ENCODE measurements at places on chromosomes 1 and 21.

GRCh38 chr21:34260277-34261008 is 103.4 kb upstream of the KCNE2 start:
- no peak for DNase-seq

- no peak for DNase-seq
Observed at GRCh38 chr1:62240651-62241370, 46.2 kb downstream of the L1TD1 start.

DNA sequence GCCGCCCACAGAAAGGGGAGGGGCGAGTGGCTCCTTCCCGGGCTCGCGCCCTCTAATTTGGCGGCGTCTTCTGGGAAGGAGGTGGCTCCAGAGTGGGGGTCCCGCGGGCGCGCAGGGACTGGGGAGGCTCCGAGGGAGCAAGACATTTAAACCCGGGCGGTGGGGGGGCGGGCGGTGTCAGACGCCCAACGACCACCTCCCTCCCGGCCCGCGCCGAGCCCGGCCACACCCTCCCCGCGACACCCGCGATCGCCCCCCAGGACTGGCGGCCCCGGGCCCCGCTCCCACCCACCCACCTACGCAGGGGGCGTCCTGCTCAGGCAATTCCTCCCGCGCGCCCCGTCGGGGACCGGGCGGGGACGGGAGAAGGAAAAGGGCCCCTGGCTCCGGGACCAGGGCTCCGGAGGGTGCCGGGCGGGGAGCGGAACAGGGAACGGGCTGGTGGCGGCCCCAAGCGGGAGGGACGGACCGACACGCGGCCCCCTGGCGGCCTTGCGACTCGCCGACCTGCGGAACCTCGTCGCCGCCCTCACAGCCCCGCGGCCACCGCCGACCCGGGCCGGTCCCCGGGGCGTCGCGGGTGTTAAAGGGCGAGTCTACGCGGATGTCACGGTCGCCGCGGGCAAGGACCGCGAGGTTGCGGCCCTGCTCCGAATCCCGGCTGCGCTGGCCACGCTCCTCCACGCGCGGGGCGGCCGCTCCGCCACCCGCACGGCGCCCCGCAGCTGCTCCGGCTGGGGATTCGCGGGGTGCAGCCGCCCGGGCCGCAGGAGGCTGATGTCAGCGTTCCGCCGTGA is 94.0 kb upstream of the FMN2 start:
- DNase-seq, result no peak

DNA sequence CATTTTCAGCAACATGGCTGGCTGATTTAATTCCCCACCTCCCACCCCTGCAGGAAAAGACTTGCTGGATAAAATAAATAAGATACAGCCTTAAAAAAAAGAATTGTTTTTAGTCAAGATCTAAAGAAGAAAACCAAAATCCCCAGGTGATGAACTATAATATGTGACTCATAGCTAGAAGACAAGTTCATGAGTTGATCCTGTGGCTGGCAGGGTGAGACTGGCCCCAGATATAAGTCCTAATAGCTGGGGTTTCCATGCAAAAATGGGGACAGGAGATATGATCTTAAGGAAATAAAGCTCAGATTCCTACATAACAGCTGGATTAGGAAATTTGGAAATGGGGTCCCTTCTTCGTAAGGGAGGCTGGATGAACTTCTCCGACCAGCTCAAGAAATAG is 21.9 kb upstream of the RGSL1 start:
- DNase-seq, result no peak

- peak; percentile 25 for DNase-seq
Observed at GRCh38 chr1:116574581-116575291, 3.9 kb upstream of the CD58 start.

- DNase-seq, result no peak
Observed at GRCh38 chr21:40752125-40752524, 94.8 kb downstream of the DSCAM start.

- no peak for DNase-seq
Observed at GRCh38 chr1:147579532-147579931, 38.2 kb downstream of the BCL9 start.

- DNase-seq, result no peak
Observed at GRCh38 chr21:34589511-34590282, 25.2 kb downstream of the RCAN1 start.

DNA sequence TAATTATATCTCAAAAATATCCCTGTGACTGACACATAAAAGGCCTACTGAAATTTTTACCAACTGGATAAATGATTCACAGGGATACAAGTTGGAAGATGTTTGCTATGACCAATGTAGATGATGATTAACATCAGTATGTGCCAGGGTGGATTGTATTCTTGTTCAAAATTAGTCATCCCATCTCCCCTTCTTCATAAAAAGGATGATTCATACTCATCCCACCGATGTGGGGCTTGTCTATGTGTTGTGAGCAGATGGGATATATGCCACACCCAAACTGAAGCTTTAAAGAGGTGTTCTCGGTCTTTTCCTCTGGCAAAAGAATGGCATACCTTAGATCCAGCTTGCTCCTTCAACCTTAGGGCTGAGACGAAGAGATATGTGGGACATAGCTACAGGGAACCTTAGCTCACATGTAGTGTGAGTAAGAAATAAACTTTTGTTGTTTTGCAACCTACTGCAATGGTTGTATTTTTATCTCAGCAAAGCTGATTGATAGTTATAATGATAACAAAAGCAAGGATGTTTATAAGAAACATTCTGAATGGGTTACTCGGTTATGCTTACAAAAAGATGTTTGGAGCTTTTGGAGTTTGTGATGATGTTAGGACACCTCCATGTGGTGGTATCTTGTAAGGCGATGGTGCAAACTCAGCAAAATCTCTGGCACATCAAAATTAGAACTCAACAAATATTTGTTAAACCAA is 29.4 kb downstream of the SPATA17 start:
- no peak for DNase-seq

- no peak for DNase-seq
Observed at GRCh38 chr1:226711976-226712741, 26.9 kb downstream of the ITPKB start.

DNA sequence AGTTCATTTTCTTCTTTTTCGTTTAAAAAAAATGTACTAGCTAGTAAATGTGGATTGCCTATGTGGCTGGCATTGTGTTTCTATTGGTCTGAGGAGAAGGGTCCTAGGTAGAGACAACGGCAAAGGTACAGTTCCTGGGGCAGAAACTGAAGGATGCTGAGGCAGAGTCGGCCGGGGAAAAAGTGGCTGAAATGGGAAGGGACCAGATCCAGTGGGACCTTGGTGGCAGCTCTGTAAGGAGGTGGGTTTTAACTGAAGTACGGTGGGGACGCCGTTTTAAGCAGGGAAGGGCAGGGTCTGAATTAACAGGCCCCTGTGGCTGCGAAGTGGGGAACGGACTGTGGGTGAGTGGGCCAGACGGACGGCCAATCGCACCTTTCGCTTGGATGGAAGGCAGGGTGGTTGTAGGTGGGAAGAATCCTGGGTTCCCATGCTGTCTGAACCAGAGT is 420 bp upstream of the VPS13D start:
- no peak for DNase-seq

DNA sequence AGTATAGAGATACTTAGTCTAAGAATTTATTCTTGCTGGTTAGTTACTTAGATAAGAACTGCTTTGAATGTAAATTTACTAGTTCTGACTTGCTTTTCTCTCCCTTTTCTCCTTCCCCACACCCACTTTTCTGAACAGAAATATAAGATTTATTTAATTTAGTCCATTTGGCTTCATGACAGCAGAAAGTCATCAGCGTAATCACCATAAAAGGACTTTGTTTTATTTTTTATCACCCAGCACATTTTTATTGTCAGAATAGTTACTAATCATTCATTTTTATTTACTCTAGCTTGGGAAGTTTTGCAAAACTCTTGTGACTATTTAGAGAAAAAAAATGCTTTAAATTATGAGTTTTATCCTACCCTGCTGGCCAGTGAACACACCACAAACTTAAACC is 197.2 kb downstream of the CHRM3 start:
- DNase-seq, result no peak

GRCh38 chr1:244137725-244138124 is 86.6 kb downstream of the ZBTB18 start:
- DNase-seq, result no peak

DNA sequence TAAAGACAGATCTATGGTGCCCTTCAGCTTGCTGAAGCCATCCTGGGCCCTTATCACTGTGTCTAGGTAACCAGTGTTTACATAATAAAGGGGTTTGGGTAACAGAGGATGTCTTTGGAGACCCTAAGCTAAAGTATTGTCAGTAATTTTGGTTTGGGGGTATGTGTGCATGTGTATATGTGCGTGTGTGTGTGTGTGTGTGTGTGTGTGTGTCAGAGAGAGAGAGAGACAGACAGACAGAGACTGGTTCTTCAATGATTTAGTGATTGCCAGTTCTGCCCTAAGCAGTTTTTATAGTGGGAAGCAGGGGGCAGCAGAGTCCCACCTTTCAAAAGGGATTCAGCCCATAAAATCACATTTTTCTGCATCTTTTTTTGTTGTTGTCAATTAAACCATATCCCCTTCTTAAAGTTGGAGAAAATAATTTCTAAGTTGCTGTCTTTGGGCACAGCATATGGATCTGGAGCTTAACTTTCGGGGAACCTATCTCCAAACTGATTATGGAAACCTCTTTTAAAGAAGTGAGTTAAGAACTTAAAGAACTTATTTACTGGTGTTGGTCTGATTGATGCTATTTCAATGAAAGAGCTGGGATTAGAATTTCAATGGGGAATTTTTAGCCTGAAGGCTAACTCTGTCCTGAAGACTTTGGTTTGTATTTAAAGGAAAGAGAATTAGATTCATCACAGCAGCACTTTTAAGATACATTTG is 51.1 kb downstream of the ZNF326 start:
- DNase-seq, result no peak

GRCh38 chr1:63892632-63893395 is 119.0 kb downstream of the ROR1 start:
- no peak for DNase-seq

DNA sequence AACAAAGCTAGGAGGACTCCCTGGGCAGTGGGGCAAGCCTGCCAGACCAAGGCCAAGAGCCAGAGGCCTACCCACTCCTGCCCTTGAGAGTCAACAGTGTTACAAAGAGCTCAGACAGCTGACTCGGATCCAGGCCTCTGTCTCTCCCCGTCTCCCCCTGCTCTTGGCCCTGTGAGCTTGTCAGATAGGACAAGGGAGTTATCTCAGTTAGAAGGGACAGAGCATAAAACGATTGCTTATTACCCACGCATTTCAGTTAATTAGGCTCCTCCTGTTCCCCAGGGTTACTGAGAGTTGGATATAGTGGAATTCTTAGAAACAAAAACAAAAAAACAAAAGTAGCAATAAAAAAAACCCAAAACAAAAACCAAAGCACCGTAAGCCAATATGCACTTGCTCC is 1.3 kb downstream of the SLC41A1 start:
- no peak for DNase-seq

DNA sequence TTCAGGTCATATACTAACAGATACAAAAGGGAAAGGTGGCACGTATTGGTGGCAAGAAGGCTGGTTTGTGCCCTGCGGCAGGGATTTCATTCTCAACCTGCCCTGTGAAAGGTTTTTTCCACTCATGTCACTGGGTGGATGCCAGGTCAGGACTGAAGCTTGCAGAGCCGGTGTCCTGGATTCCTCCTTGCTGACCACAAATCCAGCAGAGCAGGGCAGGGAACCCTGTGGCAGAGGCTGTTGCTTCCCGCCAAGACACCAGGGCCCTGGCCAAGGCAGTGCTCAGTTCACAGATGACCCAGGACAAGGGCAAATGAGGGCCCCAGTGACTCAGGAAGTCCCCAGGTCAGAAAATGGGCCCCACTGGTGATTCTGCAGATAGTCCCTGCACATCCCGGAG is 16.4 kb downstream of the BSND start:
- no peak for DNase-seq

DNA sequence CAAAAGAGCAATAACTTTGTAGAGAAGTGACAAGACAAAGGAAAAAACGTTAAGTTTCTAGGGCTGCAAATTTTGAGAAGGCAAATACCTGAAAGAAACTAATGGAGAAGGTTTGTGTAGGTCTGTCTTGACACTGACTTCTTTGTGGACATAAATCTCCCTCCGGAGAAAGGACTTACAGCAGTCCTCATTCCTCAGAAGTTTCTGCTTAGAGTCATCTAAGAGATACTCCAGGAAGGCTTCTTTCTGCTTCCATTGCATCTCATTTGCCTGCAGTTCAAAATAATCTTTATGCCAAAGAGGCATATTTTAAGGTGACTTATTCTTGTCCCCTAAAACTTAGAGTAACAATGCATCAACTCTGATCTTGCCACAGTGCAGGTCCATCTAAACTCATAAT is 4.4 kb upstream of the C4BPB start:
- DNase-seq, result no peak
